Osteoblast (primary cell): ENCODE measurements at places on chromosomes 1 and 21. TPM values are rescaled to one million over a fixed set of nuclear protein-coding genes. Genes with fewer than 3 reads are reported as not detected.

Gene UTS2
- total RNA-seq, result under 0.01 and 0.29 TPM in 2 replicates

- peaks cover 67% of the 10 kb centered on the region for H3K4me1 ChIP-seq
- no peak overlapping the region for H3K4me3 ChIP-seq
- peak overlapping the region; percentile 96 for H3K27ac ChIP-seq
- DNase-seq, result peak; percentile 92
Observed at GRCh38 chr1:201559679-201560162, 20.8 kb downstream of the NAV1 start.

GRCh38 chr1:109392788-109393616, 4.7 kb downstream of the SORT1 start:
- no peaks in the 10 kb centered on the region for H3K27me3 ChIP-seq
- peaks cover 78% of the 10 kb centered on the region for H3K4me1 ChIP-seq
- peak overlapping the region; percentile 73 for H3K27ac ChIP-seq
- H3K36me3 ChIP-seq, result no peaks in the 10 kb centered on the region
- H3K4me3 ChIP-seq, result peak overlapping the region; percentile 57
- DNase-seq, result peak; percentile 77

- H3K27me3 ChIP-seq, result no peaks in the 10 kb centered on the region
- no peak overlapping the region for H3K4me3 ChIP-seq
- no peaks in the 10 kb centered on the region for H3K36me3 ChIP-seq
- DNase-seq, result no peak
Observed at GRCh38 chr1:153428073-153428638, 11.8 kb downstream of the S100A7A start.

DNA sequence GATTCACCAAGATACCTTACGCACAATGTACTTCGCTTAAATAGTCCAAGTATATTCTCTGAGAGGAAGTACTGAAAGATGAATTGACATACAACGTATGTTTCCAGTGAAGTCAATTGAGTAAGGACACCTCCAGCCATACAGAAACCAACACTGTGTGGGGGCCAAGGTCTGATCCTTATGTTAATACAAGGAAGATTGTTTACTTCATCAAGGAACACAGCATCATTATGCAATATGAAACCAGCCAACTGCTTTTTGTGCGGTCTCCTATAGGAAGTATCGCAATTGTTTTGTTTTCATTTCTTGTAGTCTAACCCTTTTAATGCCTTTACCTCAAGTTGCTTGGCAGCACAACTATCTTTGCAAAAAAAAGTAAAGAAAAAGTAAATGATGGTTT, 28.2 kb upstream of the TEKT2 start:
- H3K36me3 ChIP-seq, result peaks cover 12% of the 10 kb centered on the region
- no peaks in the 10 kb centered on the region for H3K27me3 ChIP-seq
- H3K4me1 ChIP-seq, result no peaks in the 10 kb centered on the region
- H3K4me3 ChIP-seq, result no peak overlapping the region
- H3K27ac ChIP-seq, result no peak overlapping the region

GRCh38 chr1:13798120-13798519, 98.1 kb downstream of the PRDM2 start:
- H3K27me3 ChIP-seq, result no peaks in the 10 kb centered on the region
- DNase-seq, result no peak
- H3K4me1 ChIP-seq, result peaks cover 3% of the 10 kb centered on the region
- no peak overlapping the region for H3K4me3 ChIP-seq
- H3K36me3 ChIP-seq, result no peaks in the 10 kb centered on the region

GRCh38 chr1:55650444-55650843, 435.3 kb upstream of the USP24 start:
- H3K4me1 ChIP-seq, result no peaks in the 10 kb centered on the region
- H3K4me3 ChIP-seq, result no peak overlapping the region
- peak; percentile 32 for DNase-seq
